ENCODE measurements at places on chromosomes 6 and 20.

DNA sequence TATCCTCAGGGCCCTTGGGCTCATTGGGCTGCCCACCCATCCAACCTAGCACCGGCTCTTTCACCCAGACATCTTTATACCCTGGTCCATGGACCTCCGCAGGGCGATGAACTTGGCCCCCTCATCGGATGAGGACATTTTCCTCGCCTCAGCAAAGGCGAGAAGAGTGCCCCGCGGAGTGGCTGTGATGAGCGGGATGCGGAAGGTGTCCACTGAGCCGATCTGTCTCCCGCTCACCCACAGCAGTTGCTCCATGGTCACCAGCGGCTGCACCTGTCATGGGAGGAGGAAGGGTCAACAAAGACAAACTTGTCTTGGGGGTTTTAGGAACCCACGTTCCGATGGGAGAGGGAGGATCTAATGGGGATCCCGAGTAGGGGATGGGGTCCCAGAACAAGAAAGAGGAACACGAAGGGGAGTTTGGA is 690 bp downstream of the NEU1 start:
- no peak for DNase-seq

DNA sequence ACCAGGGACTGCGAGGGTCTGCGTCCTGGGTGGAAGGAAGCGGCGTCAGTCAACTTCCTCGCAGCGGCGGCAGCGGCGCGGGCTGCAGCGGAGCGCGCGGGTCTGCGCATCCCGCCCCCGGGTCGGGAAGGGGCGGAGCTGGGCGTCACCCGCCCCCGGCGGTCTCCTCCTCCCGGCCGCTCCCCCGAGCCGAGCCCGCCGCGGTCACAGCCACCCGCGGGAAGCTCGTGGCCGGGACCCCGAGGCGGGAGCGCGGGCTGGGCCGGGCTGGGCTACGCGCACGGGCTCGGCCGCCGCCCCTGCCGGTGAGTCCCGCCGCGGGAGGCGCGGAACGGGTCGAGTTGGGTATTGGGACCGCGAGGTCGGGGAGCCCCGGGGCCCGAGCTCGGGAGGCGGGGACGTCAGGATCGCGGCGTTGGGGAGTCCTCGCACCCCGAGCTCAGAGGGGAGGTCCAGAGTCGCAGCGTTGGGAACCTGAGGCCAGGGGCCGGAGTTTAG is at the start of gene PAQR8:
Gene PAQR8, plus strand, starts transcription at position 207 of the 498 bp plus-strand sequence. CDS start 41,063 bp downstream, outside the sequence.
- peak; percentile 61 for DNase-seq

GRCh38 chr6:53240139-53240538 is 91.5 kb upstream of the GCM1 start:
- DNase-seq: no peak

DNA sequence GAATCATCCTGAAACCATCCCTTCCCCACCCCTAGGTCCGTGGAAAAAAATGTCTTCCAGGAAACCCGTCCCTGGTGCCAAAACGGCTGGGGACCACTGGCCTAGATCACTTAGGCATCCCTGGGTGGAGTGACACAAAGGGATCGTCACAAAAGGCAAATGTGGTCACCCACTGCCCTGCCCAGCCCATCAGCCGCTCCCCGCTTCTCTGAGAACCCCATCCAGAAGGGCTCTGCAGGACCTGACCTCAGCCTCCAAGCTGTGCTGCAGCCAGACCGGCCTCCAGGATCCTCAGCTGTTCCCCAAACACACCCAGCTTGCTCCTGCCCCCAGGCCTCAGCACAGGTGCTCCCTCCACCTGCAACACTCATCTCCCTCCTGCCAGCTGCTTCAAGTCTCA is 61.6 kb downstream of the PREX1 start:
- no peak for DNase-seq
